Esophagus squamous epithelium (tissue), 5 donors: ENCODE measurements at places on chromosomes 4 and X.

DNA sequence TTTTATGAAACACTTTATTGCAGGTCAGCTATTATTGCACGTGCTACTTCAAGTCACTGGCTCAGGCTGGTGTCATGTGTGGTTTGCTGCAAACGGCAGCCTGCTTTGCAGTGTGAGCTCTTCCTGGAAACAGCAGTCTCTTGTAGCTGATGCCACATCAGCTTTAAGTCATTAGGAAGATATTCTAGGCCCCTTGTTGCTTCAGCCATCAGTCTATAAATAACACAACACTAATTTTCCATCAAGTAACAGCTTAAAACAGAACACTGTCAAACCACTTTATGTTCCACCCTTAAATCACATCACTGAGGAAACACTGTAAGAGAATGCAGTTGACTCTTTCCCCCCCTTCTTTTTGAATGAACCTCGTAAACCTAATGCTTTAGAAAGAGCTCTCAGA, 93.8 kb downstream of the GATB start:
- peaks cover 23% of the 10 kb centered on the region for H3K4me1 ChIP-seq
- H3K36me3 ChIP-seq = peaks cover 48% of the 10 kb centered on the region
- DNase-seq = no peak
- no peak overlapping the region for H3K4me3 ChIP-seq
- H3K27me3 ChIP-seq = no peaks in the 10 kb centered on the region
- no peak overlapping the region for H3K27ac ChIP-seq

DNA sequence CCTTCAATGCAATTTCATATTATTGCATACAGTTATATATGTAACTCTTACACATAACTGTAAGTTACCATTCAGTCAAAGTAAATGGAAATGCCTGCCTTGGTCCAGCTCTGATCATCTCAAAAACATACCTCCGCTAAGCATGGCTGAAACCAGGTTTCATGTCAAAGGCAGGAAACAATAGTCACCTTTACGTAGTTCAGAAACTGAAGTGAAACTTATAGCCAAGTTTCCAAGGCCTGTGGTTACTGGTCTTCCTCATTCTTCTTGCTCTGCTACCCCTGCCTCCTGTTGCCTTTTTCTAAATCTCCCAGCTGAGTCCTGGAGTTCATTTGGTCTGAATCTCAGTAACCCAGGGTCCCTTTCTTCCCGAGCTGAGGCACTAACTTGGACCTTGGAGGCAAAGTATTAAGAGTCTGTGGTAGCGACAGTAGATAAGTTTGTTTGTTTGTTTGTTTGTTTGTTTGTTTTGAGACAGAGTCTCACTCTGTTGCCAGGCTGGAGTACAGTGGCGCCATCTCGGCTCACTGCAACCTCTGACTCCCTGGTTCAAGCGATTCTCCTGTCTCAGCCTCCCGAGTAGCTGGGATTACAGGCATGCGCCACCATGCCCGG, 30.8 kb downstream of the DAPP1 start:
- no peaks in the 10 kb centered on the region for H3K36me3 ChIP-seq
- H3K4me1 ChIP-seq = no peaks in the 10 kb centered on the region
- H3K27ac ChIP-seq = no peak overlapping the region
- H3K4me3 ChIP-seq = no peak overlapping the region
- DNase-seq = no peak

- H3K4me1 ChIP-seq = peaks cover 7% of the 10 kb centered on the region
- H3K27ac ChIP-seq = peak overlapping the region; percentile 74
- no peak overlapping the region for H3K4me3 ChIP-seq
- no peak for DNase-seq
Observed at GRCh38 chr4:6386091-6386490, 86.3 kb downstream of the PPP2R2C start.

GRCh38 chr4:5993876-5994811, 24.1 kb downstream of the C4orf50 start:
- H3K4me1 ChIP-seq = peaks cover 6% of the 10 kb centered on the region
- no peak for DNase-seq
- no peak overlapping the region for H3K4me3 ChIP-seq

DNA sequence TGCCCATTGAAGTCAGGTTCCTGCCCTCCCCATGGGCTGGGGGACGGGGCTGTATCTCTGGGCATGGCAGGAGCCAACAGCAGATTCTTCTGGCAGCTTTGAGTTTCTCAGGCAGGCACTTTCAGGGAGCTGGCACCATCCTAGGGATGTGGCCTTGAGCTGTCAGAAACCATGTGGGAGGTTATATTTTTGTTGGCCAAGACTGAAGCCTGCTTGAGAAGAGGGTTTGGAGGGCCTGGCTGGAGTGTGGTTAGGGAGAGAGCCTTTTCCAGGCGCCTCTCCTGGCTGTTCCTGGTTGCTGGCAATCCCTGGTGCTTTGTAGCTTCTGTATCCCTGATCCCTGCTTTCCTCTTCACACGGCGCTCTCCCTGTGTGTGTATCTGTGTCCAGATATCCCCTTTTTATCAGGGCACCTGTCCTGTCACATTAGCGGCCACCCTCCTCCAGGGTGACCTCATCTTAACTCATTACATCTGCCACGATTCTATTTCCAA, 30.6 kb upstream of the SORCS2 start:
- no peak overlapping the region for H3K27ac ChIP-seq
- H3K36me3 ChIP-seq = no peaks in the 10 kb centered on the region
- H3K4me1 ChIP-seq = peaks cover 10% of the 10 kb centered on the region
- no peak overlapping the region for H3K4me3 ChIP-seq
- no peaks in the 10 kb centered on the region for H3K27me3 ChIP-seq

DNA sequence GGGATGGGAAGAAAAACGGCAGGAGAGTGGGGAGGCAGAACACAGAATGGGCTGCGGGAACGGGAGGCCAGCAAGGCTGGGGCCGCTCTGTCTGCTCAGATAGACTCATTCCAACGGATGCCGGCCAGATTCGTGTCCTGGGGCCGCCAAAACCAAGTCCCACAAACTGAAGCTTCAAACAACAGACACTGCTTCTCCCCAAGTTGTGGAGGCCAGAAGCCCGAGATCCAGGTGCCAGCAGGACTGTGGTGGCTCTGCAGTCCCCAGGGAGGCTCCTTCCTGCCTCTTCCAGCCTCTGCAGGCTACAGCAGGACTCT, 100.6 kb downstream of the ADRA2C start:
- H3K4me1 ChIP-seq = peaks cover 13% of the 10 kb centered on the region
- DNase-seq = no peak
- H3K36me3 ChIP-seq = no peaks in the 10 kb centered on the region
- no peak overlapping the region for H3K4me3 ChIP-seq
- no peak overlapping the region for H3K27ac ChIP-seq
- peaks cover 97% of the 10 kb centered on the region for H3K27me3 ChIP-seq

DNA sequence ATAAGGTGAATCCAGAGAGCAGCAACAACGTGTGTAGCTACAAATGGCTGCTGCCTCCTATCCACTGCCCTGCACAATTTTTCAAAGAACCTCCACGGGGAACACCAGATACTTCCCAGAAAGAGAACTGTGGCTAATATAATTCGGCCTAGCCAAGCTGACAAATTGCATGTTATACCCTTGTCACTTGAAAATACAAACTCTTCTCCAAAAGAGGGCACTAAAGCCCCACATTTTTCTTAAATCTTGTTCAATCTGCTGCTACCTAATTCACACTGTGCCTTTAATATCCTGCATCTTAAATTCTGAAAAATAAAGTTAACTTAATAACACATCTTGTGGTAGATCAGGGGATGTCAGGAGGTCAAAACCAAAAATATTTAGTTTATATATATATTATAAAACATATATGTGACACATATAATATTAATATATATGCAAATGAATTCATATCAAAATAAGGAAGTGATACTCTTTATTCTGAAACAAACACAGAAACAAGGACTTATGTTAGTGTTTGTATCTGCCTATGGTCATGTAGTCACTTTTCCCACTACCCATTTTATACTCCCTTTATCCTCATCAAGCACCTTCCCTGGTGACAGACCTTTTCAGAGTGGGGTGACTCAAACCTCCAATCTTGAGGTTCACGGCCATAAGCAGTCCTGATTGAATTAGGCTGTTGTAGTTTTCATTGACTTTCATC, 24.1 kb downstream of the CT45A1 start:
- H3K4me1 ChIP-seq = no peaks in the 10 kb centered on the region
- H3K4me3 ChIP-seq = no peak overlapping the region
- H3K27me3 ChIP-seq = no peaks in the 10 kb centered on the region
- H3K27ac ChIP-seq = no peak overlapping the region

GRCh38 chr4:187364401-187364800, 631.2 kb upstream of the ZFP42 start:
- no peak for DNase-seq
- no peaks in the 10 kb centered on the region for H3K36me3 ChIP-seq
- no peaks in the 10 kb centered on the region for H3K27me3 ChIP-seq
- no peak overlapping the region for H3K27ac ChIP-seq
- no peaks in the 10 kb centered on the region for H3K4me1 ChIP-seq

DNA sequence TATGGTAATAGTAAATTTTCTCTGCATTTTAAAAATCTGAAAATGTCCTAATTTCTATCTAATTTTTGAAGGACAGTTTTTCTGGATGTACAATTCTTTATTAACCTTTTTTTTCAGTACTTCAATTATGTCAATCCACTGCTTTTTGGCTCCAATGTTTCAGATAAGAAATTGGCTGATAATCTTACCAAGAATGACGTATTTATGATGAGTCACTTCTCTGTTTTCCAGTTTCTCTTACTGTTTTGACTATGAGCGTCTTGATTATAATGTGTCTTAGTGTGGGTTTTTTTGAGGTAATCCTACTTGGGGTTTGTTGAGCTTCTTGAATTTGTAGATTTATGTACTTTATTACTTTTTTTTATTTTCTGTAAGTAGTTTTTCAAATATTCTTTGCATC, 47.2 kb downstream of the UGT2B11 start:
- H3K27me3 ChIP-seq = no peaks in the 10 kb centered on the region
- H3K4me1 ChIP-seq = no peaks in the 10 kb centered on the region
- no peak for DNase-seq
- H3K27ac ChIP-seq = no peak overlapping the region

GRCh38 chr4:52265781-52266525, 214.8 kb downstream of the SPATA18 start:
- no peak for DNase-seq
- no peaks in the 10 kb centered on the region for H3K4me1 ChIP-seq
- H3K36me3 ChIP-seq = no peaks in the 10 kb centered on the region
- no peak overlapping the region for H3K4me3 ChIP-seq
- H3K27me3 ChIP-seq = no peaks in the 10 kb centered on the region

- no peak overlapping the region for H3K27ac ChIP-seq
- H3K4me1 ChIP-seq = no peaks in the 10 kb centered on the region
- no peak for DNase-seq
- peak overlapping the region; percentile 34 for H3K4me3 ChIP-seq
- no peaks in the 10 kb centered on the region for H3K36me3 ChIP-seq
- no peaks in the 10 kb centered on the region for H3K27me3 ChIP-seq
Observed at GRCh38 chrX:19372547-19373331, 29.0 kb downstream of the PDHA1 start.

DNA sequence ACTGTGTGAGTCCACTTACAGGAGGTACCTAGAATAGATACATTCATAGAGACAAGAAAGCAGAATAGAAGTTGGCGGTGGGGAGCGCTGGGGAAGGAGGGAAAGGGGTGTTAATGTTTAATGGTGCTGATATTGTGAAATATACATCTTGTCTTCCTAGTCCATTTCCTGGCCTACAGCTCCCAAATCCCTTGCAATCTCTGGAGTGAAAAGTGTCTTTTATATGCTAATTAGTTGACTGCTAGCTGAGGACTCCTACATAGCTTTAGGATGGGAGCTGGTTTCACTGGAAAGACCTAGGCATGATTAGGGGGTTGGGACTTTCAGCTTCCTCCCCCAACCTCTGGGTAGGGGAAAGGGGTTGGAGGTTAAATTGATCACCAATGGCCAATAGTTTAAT, 36.0 kb downstream of the FUNDC1 start:
- DNase-seq = no peak
- no peak overlapping the region for H3K27ac ChIP-seq
- no peaks in the 10 kb centered on the region for H3K4me1 ChIP-seq

- H3K4me1 ChIP-seq = no peaks in the 10 kb centered on the region
- no peak within 1 kb of the TSS for H3K4me3 ChIP-seq
- no peak within 1 kb of the TSS for H3K27ac ChIP-seq
- no peaks in the 10 kb centered on the region for H3K36me3 ChIP-seq
Observed at GRCh38 chr4:38782452-38783108, at the start of gene TLR10. TLR10 (minus strand) TSS chr4:38782990; CDS start chr4:38775590, 7,400 bp downstream.
